AG08395 (cell line): ENCODE measurements at places on chromosomes 7 and 10.

DNA sequence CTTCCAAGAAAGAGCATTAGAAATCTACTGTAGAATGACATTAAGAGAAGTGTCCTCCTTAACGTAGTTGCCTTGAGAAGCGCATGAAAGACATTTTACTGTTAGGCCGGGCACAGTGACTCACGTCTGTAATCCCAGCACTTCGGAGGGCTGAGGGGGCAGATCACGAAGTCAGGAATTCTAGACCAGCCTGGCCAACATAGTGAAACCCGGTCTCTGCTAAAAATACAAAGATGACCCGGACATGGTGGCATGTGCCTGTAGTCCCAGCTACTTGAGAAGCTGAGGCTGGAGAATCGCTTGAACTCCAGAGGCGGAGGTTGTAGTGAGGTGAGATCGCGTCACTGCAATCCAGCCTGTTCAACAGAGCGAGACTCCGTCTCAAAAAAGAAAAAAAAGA lies 28.9 kb downstream of the TARP start:
- no peak for DNase-seq

DNA sequence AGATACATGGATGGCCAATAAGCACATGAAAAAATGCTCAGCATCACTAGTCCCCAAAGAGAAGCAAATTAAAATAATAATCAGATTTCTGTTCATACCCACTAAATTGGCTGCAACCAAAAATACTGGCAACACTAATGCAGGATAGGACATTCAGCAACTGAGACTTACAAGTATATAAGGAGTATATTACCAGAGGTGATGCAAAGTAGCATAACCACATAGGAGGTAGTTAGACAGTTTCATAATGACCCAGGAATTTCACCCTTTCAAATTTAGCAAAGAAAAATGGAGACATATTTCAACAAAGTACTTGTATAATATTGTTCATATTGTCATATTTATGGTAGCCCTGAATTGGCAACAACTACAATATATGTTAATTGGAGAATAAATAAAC lies 727.8 kb downstream of the GRID1 start:
- no peak for DNase-seq

- DNase-seq, result peak; percentile 22
Measured at GRCh38 chr10:42754155-42755027, 28.2 kb upstream of the BMS1 start.

DNA sequence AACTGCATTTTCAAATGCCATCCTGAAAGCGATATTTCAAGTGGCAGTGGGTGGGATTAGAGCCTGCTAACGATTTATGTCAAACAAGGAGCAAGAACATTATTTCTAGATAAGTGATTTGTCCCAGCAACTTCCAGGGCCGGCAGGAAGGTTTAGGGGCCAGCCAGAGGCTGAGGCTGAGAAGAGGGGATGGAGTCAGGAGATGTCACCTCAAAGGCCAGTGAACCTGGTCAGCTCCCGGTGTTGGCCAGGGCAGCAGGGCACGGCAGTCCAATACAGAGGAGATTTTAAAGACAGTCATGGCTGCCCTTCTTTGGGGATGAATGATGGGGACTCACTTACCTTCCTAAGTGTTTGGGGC lies 105.7 kb upstream of the PPIF start:
- no peak for DNase-seq

GRCh38 chr10:84155521-84155920 lies 16.2 kb downstream of the GHITM start:
- DNase-seq, result no peak

- DNase-seq, result peak; percentile 61
Measured at GRCh38 chr10:58475322-58476277, 37.1 kb upstream of the BICC1 start.

DNA sequence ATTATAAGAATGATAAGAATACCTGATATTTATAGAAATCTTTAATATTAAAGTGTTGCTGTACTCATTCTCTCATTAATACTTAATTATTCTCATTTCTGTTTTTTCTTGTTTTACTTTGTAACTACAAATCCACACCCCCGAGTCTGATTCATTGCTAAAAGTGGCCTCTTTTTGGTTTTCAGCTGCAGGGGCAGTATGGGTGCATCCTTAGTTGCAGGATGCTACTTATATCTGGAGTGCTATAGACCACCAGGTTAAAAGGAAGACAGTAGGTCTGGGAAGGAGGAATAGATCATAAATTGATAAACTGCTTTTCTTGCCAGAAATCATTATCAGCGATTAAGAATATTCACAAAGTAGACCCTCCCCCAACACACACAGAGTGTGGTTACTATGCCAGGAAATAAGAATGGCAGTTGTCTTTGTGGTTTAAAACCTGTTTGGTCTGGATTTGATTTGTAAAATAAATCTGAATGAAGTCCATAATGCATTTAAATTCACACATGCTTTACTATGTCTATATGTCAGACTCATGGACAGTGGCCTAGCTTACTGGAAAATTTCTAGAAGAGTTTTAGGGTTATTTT lies 96.5 kb downstream of the NRF1 start:
- DNase-seq, result no peak

- no peak for DNase-seq
Measured at GRCh38 chr7:150755473-150756099, 18.4 kb downstream of the GIMAP5 start.

DNA sequence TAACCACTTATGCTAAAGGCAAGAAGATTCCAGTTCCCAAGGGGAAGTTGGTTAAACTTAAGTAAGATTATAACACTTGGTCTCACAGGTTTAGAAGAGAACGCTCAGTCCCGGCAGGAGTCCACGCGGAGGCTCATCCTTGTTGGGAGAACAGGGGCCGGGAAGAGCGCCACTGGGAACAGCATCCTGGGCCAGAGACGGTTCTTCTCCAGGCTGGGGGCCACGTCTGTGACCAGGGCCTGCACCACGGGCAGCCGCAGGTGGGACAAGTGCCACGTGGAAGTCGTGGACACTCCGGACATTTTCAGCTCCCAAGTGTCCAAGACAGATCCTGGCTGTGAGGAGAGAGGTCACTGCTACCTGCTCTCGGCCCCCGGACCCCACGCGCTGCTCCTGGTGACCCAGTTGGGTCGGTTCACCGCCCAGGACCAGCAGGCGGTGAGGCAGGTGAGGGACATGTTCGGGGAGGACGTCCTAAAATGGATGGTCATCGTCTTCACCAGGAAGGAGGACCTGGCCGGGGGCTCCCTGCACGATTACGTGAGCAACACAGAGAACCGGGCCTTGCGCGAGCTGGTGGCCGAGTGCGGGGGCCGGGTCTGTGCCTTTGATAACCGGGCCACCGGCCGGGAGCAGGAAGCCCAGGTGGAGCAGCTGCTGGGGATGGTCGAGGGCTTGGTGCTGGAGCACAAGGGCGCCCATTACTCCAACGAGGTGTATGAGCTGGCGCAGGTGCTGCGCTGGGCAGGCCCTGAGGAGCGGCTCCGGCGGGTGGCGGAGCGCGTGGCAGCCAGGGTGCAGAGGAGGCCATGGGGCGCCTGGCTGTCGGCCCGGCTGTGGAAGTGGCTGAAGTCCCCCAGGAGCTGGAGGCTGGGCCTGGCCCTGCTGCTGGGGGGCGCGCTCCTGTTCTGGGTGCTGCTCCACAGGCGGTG lies 3.8 kb downstream of the GIMAP1 start:
- DNase-seq, result no peak

GRCh38 chr10:124403548-124403947 lies 15.2 kb downstream of the OAT start:
- peak; percentile 81 for DNase-seq

DNA sequence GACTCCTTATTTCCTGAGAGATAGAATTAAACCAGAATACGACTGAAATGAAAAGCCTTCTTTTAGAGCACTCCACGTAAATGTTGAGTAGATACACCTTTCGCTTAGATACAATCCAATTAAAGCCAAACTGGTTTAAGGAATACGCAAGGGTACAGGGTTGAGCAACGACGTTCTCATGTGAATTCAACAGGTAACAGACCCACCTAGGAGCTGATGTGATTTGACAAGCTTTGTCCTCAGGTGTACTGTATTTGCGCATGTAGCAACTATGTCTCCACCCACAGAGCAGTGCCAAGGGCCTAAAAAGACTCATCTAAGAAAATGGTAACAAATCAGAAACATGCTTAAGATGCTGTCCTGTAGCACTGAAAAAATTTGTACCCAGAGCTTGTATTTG lies 139.6 kb downstream of the GATA3 start:
- DNase-seq, result no peak

DNA sequence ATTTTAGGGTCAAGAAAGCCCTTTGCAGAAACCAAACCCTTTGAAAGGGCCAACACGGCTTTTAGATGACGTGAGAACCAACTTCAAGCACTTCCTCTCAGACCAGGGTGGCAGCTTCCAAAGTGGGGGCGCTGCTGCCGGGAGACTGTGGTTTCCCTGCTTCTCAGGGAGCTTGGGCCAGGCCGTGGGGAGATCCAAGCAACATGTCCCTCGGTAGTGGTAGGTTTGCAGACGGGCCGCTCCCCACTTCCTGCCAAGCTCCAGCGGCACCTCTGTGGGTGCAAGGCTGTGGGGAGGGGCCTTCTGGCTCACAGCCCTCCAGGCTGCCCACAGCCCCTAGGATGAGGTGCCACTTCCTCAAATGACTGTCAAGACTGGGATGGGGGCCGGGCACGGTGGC lies 132.4 kb downstream of the FAM53B start:
- no peak for DNase-seq

DNA sequence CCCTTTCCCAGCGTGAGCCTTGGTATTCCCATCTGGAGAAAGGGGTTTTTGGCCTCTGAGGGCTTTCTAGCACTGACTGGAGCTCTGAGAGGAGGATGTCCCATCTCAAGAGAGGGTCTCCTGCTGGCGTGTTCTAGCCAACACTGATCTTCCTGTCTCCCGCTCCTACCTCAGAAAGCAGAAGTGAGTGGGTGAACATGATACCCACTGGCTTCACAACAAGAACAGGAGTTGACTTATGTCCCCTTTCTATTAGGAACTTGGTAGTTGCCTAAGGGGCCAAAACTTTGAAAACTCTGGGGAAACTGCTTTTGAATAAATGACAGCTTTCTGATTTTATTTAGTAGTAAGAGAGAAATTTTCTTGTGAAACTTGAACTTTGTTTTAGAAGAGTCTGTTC lies 113.1 kb upstream of the ADCY1 start:
- DNase-seq, result no peak

DNA sequence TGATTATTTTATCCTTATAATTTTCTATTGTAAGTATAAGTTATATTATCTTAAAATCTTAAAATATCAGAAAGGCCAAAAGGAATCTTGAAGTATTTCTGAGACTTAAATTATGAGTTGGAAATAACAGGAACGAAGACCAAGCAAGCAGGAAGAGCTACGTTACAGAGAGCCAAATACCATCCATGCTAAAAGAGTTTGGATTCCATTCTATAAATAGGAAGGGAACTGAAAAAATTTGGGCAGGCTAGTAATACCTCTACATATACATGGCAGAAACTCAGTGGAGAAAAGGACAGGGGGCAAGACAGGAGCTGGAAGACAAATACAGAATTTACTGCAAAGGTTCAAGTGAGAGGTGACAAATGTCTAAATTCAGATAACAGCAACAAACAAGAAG lies 16.7 kb downstream of the ITGB1 start:
- peak; percentile 11 for DNase-seq

GRCh38 chr7:4835398-4836205 lies 26.2 kb downstream of the PAPOLB start:
- DNase-seq, result no peak

DNA sequence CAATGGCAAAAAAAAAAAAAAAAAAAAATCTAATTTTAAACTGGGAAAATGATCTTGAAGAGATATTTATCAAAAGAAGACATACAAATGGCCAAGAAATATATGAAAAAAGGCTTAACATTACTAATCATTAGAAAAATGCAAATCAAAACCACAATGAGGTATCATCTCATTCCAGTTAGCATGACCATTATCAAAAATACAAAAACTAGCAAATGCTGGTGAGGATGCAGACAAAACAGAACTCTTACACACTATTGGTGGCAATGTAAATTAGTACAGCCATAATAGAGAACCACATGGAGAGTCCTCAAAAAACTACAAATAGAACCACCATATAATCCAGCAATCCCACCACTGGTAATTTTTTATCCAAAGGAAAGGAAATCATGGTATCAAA lies 489.6 kb downstream of the TNS3 start:
- no peak for DNase-seq

GRCh38 chr10:30834153-30834552 lies 197.5 kb downstream of the ZNF438 start:
- DNase-seq, result no peak

DNA sequence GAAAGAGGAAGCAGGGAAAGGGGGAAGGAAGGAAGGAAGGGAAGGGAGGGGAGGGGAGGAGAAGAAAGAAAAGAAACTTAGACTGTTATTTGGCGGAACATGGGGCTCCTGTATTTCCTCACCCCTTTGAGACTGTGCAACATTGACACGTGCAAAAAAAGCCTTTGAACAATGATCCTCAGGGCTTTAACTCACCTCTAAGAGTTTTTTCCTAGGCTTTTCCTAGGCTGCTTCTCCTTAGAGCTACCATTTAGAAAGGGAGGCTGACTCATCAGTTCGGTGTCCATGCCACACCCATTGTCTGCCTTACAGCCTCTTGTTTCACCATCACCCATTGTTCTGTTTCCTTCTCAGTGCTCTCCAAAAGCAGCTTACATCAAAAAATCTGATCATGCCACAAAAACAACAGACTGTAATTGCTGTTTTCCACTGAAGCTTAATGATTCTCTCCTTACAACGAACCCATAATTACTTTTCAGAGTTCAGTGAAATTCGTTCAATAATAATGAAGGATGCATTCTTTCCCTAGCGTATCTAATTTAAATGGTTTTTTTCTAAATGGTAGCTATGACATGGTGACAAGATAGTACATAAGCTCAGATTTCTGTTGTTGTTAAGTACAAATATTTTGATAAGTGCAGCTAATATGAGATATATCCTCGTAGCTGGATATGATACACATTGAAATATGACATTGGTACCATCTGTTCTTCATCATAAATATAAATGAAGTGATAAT lies 90.8 kb downstream of the PRLHR start:
- DNase-seq, result peak; percentile 85

GRCh38 chr10:59682986-59683937 lies 26.4 kb downstream of the SLC16A9 start:
- DNase-seq, result no peak

DNA sequence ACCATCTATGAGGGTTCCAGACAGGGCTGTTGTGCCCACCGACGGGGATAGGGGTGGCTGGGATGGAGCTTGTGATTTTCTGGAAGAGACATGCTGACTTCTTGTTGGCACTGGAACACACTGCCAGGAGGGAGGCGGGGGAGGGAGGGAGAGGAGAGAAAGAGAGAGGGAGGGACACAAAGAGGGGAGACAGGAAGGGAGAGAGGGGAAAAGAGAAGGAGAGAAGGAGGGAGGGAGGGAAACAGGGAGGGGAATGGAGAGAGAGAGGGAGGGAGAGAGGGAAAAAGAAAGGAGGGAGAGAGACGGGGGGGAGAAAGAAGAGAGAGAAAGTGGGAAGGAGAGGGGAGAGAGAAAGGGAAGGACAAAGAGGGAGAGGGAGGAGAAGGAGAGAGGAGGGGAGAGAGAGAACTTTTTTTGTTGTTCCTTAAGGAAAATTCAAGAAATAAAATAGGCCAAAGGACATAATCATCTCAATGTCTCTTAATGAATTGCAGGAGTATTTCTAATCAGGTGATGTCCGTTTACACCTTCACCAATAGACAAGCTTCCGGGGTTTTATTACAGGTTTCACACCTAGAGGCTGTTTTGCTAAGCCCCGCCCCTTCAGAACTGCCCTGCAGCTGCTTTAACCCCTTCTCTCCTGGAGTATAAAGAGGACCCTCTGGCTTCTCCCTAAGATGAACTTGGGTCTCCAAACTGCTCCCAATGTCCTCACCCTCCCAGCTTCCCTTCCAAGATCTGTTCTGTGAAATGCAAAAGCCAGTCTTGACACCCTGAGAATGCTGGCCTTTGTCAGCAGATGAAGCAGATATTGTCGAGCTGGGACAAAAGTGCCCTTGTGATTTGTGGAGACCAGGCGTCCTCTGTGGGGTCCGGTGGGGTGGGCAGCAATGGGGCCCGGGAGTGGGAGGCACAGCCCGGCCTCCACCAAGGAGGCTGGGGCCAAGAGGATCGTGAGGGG lies 82.0 kb upstream of the GTF2IRD1 start:
- no peak for DNase-seq
